ENCODE measurements at places on chromosomes 3 and 15.

DNA sequence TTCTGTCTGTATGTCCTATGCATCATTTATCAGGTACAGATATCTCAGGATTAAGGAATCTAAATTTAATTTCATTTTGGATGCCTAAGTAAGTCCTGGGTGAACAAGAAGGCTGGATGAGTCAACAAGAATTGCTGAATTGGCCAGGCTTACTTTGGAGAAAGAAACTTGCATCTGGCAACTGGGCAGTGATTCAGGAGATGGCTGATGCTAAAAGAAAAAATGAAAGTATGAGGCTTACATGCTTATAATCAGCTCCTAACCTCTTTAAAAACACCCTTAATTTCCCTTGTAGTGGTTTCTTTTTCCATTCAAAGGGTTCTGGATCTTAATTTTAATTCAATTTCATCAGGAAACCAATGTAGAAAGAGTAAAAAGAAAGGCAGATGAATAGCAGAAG, 228.8 kb upstream of the PEX5L start:
- DNase-seq = no peak

GRCh38 chr3:158084651-158085050, 21.6 kb downstream of the SHOX2 start:
- DNase-seq = no peak

DNA sequence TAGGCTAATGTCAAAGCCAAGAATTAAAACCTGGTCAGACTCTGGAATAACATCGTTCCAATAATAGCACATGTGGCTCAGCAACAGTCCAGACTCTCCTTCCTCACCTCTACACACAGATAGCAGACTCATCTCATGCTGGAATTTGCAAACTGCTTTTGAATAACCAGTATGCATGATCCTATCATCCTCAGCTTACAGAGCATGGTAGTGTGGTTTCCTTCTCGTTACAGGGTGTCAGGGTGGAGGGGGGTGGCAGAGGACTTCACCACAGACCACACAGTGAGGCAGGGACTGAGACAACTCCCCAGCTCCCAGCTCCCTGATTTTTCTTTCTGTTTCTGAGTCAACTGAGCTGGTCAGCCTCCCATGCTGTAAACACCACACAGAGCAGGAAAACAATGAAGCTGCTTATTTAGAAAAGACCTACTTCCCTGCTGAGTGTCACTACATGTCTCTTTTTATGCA, 101.6 kb downstream of the RPL22L1 start:
- DNase-seq = no peak

GRCh38 chr3:4850928-4851265, 128.3 kb upstream of the BHLHE40 start:
- no peak for DNase-seq

DNA sequence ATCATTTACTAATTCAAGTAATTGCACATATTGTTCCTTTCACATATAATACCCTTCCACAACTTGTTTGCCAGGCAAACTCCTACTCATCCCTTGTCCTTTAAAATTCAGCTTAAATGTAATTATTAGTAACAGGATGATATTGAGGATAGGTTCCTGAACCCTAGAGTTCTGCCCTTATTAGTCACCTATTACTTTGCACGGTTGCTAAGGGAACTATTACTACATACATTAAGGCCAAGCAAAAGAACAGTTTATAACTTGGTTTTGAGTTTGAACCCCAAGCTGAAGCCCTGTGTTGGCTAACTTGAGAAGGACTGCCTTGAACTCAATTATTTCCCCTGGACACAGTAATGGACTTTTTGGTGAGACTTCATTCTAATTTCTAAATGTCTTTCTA, 529.7 kb downstream of the IGSF11 start:
- no peak for DNase-seq

DNA sequence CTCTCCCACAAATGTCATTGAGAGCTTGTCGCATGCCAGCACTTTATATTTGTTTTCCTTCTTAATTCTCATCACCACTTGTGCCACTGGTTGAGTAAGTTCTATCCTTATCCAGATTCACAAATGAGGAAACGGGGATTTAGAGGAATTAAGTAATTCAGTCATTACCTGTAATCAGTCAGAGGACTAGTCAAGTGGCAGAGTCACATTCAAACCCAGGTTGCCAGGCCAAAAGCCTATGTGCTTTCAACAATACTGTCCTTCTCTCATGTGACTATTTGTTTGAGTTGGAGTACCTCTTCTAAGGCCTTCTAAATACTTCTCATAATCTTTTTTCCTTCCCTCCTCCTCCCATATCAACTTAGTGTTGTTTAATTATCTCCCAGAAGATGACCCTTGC, 76.9 kb downstream of the THRB start:
- no peak for DNase-seq

GRCh38 chr15:84772031-84772430, 23.6 kb downstream of the ZNF592 start:
- DNase-seq = no peak

GRCh38 chr15:40892447-40893012, 1.7 kb upstream of the VPS18 start:
- no peak for DNase-seq

DNA sequence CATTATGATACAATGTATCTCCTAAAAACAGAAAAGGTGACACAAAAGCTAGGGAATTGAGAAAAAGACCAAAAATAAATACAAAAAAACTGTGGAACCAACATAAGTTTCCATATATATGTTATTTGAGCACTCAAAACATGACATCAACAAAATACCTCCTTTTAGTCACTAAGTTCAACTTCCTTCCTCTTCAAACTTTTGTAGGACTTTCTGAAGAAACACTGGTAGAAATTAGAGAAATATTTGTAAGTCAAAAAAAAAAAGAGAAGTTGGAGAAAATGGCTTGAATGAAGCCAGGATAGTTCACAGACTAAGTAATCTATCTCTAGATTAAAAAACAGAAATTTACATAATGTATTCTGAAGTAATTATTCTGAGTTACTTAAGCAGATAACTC, 208.4 kb upstream of the ALCAM start:
- no peak for DNase-seq

- DNase-seq = no peak
These were observed 30.1 kb upstream of the TMEM115 start for GRCh38 chr3:50389414-50389767.

Measured in activated CD4-positive, alpha-beta T cell treated with anti-CD3 and anti-CD28 coated beads, Interleukin-2, amount 50 U/mL, for 4 hours (primary cell).